ENCODE measurements at places on chromosomes 5 and 9.

GRCh38 chr5:64166201-64166959, 737 bp downstream of the RNF180 start:
- no peak for DNase-seq

DNA sequence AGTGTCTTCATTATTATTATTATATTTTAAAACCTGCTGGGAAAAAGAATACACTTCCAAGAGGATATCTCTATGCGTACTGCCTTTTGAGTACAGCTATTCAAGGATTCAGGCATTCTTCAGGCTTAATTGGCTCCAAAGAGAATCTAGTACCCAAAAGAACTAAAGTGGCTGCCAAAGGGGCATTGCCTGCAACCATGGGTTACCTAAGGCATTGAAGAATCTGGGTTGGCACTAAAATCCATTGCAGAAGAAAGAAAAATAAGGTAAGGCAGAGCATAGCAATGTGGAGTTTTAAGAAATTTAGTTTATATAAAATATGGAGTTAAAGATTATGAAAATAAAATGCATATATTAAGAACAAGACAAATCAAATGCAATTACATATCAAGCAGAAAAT, 223.5 kb downstream of the TMEM161B start:
- no peak for DNase-seq

DNA sequence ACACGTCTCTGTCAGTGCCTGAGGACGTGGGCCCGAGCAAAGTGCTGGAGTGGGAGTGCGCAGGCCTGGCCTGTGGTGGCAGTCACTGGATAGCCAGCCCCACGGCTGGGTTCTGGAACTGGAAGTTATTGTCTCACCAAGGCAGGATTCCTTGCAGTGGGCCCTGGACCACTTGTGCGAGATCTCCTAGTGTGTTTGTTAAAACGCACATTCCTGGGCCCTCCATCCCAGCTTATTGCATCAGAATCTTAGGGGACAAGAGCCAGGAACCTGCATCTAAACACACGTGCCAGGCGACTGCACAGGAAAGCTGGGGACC, 26.9 kb downstream of the PTPA start:
- DNase-seq, result no peak

- peak; percentile 47 for DNase-seq
These were observed 101.6 kb upstream of the SSBP2 start for GRCh38 chr5:81852291-81853029.

DNA sequence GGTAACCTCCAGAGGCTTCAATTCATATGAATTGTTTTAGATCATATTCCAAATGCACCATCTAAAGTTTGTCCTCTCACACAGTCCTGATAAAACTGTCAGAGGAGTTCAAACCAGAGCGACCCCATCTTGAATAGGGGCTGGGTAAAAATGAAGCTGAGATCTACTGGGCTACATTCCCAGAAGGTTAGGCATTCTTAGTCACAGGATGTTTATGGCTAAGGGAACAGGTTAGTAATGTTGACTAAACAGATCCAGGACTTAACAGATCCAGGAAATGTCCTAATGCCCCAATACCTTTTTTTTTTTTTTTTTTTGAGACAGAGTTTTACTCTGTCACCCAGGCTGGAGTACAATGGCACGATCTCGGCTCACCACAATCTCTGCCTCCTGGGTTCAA, 192.6 kb upstream of the PRDM9 start:
- no peak for DNase-seq

DNA sequence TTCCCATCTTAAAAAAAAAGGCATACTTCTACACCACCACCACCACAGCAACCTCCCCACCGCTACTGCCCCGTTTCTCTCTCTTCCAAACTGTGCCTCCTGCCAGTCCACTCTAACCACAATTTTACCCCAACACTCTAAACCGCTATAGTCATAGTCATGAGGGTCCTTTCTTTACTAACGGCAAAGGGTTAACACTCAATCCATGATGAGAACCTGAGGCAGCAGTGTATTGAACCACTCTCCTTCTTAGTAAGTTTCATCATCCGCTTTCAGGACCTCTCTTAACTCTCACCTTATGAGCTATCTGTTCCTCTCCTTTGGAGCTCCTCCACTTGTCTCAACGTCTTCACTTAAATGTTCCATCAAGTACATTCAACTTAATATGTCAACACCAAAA, 34.0 kb downstream of the IDNK start:
- no peak for DNase-seq

- no peak for DNase-seq
These were observed 9.9 kb upstream of the GRHPR start for GRCh38 chr9:37412431-37413151.

- no peak for DNase-seq
These were observed 282.7 kb downstream of the GAS1 start for GRCh38 chr9:86664603-86665002.

- no peak for DNase-seq
These were observed 56.9 kb downstream of the ASS1 start for GRCh38 chr9:130501639-130502038.

DNA sequence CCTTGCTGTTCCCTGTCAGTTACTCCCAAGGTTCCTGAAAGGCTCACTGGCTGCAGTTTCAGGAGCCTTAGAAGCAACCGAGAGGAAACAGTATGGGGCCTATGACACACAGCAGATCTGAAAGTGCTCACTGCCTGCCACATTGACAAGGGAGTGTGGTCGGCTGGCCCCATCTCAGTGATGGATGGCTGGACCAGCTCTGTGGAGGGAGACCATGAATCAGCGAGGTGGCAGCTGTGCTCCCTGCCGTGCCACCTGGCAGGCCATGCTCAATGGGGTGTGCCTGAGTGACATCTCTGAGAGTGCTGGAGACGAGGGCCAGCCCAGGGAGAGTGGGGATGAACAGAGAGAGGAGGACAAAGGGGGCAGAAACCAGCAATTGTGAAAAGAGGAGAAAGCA, 49.1 kb downstream of the DOCK2 start:
- no peak for DNase-seq

DNA sequence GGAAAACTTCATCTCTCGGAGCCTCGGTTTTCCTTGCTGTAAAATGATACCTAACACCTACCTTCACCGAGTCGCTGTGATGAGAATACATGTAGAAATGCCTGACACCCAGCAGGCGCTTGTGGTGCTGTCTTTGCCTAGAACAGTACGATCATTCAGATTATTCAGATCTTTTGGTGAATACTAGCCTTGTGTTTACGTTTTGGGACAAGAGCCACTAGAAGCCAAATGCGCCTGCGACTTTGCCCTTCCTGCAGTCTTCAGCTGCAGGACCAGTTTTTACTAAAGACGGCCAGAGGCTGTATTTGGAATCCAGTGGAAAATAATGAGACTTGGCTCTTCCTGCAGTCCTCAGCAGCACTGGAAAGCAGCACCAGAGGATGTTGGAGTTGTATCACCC, 189.6 kb downstream of the TRIO start:
- DNase-seq, result no peak

- no peak for DNase-seq
These were observed 88.2 kb upstream of the OSMR start for GRCh38 chr5:38757451-38758245.

DNA sequence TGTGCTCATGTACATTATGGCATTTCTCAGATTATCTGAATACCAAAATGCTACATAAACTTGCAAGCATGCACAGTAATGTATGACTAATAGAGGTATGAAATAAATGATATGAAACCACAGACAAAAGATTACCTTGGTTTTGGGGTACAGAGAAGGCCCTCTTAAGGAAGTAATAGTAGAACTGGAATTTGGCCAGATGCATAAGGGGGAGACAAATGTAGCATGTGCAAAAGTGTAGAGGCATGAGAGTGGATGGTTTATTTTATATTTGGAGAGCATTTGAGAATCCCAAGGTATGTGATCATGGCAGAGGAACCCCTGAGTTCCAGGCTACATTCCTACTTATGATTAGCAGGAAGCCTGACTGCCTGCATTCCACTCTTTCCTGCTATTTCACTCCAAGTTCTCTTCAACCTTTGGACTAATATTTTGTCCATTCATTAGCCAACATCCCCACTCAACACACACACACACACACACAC, 74.2 kb downstream of the MAMDC2 start:
- DNase-seq, result no peak

DNA sequence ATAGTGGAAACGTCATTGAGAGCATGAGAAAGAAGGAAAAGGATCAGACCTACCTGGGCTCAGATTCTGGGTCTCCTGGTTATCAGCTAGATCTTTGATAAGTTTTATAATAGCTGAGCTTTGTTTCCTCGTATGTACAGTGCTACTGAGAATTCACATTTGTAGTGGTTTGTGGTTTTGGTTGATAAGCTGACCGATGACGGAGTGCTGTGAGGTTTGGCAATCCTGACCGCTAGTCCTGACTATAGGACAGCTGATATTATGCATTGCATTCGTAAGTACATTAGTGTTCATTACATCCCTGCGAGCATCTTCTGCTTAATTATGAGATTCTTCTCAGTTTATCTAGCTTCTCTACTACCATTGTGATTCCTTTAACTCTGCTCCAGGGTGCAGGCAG, 190.7 kb upstream of the SLC27A6 start:
- no peak for DNase-seq

- no peak for DNase-seq
These were observed 29.3 kb downstream of the MOCS2 start for GRCh38 chr5:53080271-53080670.

DNA sequence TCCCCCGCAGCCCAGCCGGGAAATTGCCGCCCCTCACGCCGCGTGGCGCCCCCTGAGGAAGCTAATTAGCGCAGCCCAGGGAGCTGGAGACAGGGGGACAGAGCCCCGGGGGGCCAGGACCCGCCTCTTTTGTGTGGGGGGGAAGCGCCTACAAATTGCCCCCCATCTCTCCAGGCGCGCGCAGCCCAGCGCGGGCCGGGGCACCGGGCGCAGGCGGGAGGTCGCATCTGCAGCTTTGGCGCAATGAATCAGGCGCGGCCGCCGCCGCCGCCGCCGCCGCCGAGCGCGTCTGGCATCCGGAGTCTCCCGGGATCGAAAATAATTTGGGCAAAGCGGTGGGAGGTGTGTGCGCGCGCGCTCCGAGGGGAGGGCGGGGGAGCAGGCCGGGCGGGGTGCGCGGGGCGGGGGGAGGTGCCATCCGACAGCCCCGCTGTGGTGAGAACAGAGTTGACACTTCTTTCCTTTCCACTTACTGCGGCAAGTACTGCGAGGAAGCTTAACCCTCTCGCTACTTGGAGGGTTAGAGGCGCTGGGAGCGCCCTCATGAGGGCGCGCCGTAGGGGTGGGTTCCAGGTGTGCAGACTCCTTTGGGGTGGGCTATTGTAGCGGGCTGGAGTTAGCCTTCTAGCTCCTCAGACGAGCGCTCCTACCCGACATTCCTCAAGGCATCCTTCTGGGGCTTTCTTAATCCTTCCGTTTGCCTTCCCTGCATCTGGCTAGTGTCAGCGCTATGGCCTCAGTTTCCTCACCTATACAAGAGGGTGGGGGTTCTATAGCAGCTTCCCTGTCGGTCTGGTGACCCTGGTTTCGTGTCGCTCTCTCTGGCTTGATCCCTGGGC, 63.1 kb downstream of the CXXC5 start:
- DNase-seq, result peak; percentile 51

- DNase-seq, result no peak
These were observed 159.9 kb upstream of the WWC1 start for GRCh38 chr5:168131519-168131918.

DNA sequence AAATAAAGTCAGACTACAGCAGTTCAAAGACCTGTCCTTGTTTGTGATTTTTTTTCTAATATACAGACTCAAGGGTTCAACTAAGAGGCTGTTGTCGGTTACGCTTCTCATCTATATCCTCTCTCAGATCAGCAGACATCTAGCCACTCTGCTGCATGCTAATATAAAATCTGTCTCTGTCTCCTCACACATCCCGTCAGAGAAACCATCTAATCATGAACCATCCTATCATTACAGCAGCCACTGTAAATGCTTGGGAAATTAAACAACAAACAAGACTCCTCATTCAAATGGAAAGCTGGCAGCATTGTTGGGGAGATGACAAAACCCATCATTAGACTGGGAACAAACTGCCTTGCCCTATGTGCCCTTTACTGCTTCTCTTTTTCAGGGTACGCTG, 94.8 kb downstream of the SEMA5A start:
- DNase-seq, result no peak

GRCh38 chr5:180328296-180329137, 24.6 kb downstream of the GFPT2 start:
- peak; percentile 85 for DNase-seq

GRCh38 chr5:60651872-60652620, 47.9 kb downstream of the DEPDC1B start:
- no peak for DNase-seq

DNA sequence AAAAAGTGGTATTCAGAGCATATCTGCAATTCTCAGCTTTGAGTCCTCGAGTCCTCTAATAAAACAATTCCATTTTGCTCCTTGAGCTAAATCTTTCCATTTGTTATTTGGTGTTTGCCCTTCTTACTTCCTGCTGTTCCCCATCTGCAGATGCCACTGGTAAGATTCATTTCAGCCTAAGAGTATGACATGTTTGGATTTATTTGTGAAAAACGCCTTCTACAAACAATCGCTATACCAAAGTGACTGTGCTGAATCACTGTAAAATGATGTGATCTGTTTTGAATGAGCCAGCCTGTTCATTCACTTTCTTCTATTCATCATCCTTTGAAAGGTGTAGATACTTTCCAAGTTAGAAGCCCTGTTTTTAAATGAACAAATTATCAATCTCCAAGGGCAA, 27.7 kb downstream of the KCTD16 start:
- no peak for DNase-seq

GRCh38 chr9:28319981-28320380, 746.7 kb upstream of the C9orf72 start:
- no peak for DNase-seq

GRCh38 chr5:151902215-151902614, 22.4 kb downstream of the GLRA1 start:
- no peak for DNase-seq

GRCh38 chr9:13804532-13804931, 509.4 kb downstream of the NFIB start:
- no peak for DNase-seq

GRCh38 chr9:69027355-69028097, 8.0 kb upstream of the FXN start:
- peak; percentile 83 for DNase-seq

- DNase-seq, result peak; percentile 24
These were observed 18.8 kb downstream of the GLE1 start for GRCh38 chr9:128523199-128523925.

- no peak for DNase-seq
These were observed 8.8 kb downstream of the EXOC3 start for GRCh38 chr5:451587-452458.

GRCh38 chr9:6680797-6681146, 35.2 kb upstream of the GLDC start:
- peak; percentile 76 for DNase-seq

GRCh38 chr9:104780796-104781395, 17.0 kb downstream of the NIPSNAP3B start:
- no peak for DNase-seq

DNA sequence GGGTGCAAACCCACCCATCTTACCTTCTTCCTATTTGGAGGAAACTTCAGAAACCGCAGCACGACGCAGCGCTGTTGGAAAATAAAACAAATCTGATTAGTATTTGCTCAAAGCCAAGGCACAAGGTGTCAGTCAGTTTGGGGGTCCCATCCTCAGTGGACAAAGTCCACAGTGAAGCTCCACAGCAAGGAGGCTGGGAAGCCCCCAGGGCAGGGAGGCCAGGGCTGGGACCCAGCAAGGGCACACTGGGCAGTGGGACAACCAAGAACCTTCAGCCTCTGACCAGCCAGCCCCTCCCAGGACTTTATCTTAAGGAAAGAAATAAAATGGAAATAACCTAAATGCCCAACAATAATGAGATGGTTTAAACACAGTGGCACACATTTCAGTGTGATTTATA, 11.3 kb downstream of the IPPK start:
- DNase-seq, result no peak

- peak; percentile 56 for DNase-seq
These were observed 19.9 kb downstream of the ABITRAM start for GRCh38 chr9:108953983-108954574.
